ENCODE measurements at places on chromosomes 4 and X.
A peak's percentile ranks its signal among the peaks of the same experiment; 100 is the strongest.

- DNase-seq, result no peak
- no peaks in the 10 kb centered on the region for H3K36me3 ChIP-seq
- no peak overlapping the region for H3K27ac ChIP-seq
- no peaks in the 10 kb centered on the region for H3K27me3 ChIP-seq
Measured at GRCh38 chr4:89221167-89221867, 86.3 kb downstream of the GPRIN3 start.

DNA sequence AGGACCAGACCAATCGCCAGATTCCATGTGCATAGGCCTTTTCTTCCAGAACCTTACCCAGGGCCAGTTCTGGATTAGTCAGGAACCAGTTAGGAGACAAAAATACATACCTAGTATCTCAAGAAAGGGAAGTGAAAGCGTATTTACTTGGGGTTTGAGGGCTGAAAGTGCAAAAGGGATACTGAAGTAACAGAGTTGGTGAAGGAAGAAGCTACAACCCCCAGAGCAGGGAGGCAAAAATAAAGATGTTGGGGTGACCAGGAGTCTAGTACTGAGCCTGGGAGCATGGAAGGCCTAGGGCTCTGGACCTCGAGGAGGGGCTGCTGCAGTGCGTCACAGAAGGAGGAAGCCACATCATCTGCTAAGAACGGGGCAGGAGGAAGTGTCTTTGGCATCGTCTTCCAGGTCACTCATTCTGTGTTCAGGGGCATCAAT lies 38.3 kb downstream of the TKTL1 start:
- H3K36me3 ChIP-seq, result no peaks in the 10 kb centered on the region
- no peaks in the 10 kb centered on the region for H3K4me1 ChIP-seq
- no peaks in the 10 kb centered on the region for H3K27me3 ChIP-seq
- no peak overlapping the region for H3K4me3 ChIP-seq
- no peak for DNase-seq
- no peak overlapping the region for H3K27ac ChIP-seq

GRCh38 chr4:61877893-61878292 lies 677.8 kb downstream of the ADGRL3 start:
- H3K27ac ChIP-seq, result no peak overlapping the region
- H3K4me3 ChIP-seq, result no peak overlapping the region
- peaks cover 5% of the 10 kb centered on the region for H3K4me1 ChIP-seq
- H3K27me3 ChIP-seq, result no peaks in the 10 kb centered on the region

GRCh38 chrX:2715066-2715600 lies 24.0 kb downstream of the CD99 start:
- peak overlapping the region; percentile 36 for H3K27ac ChIP-seq
- H3K27me3 ChIP-seq, result no peaks in the 10 kb centered on the region
- DNase-seq, result no peak
- peaks cover 12% of the 10 kb centered on the region for H3K4me1 ChIP-seq
- no peak overlapping the region for H3K4me3 ChIP-seq

- H3K4me3 ChIP-seq, result no peak overlapping the region
- DNase-seq, result no peak
- no peaks in the 10 kb centered on the region for H3K27me3 ChIP-seq
- H3K4me1 ChIP-seq, result peaks cover 10% of the 10 kb centered on the region
- no peak overlapping the region for H3K27ac ChIP-seq
Measured at GRCh38 chr4:66750273-66750672, 795.0 kb downstream of the CENPC start.

DNA sequence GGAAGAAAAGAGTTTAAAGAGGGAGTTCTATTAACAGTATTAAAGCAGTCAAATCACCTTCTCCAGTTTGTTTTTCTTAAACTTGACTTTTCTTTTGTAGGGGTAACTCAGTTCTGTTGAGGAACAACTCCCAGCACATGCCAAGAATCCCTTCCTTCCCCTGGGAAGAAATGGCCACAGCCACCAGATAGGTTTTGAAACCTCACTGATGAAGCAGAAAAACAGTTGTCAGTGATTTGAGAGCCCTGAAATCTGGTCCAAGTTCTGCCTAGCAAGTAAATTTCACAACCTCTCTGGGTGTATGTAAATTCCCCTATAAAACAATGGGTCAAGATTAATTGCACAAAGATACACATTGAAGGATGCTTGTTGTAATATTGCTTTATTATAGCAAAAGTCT lies 167.1 kb downstream of the DHX15 start:
- H3K36me3 ChIP-seq, result no peaks in the 10 kb centered on the region
- no peak overlapping the region for H3K4me3 ChIP-seq
- no peak for DNase-seq
- peaks cover 16% of the 10 kb centered on the region for H3K27me3 ChIP-seq
- no peak overlapping the region for H3K27ac ChIP-seq
- peaks cover 34% of the 10 kb centered on the region for H3K4me1 ChIP-seq

GRCh38 chrX:3166670-3167455 lies 125.6 kb downstream of the ARSF start:
- no peak for DNase-seq
- H3K36me3 ChIP-seq, result no peaks in the 10 kb centered on the region
- H3K27me3 ChIP-seq, result no peaks in the 10 kb centered on the region
- no peak overlapping the region for H3K4me3 ChIP-seq
- no peak overlapping the region for H3K27ac ChIP-seq

- H3K36me3 ChIP-seq, result no peaks in the 10 kb centered on the region
- no peak overlapping the region for H3K4me3 ChIP-seq
- no peak overlapping the region for H3K27ac ChIP-seq
- no peak for DNase-seq
Measured at GRCh38 chrX:36978886-36979285, 29.3 kb upstream of the FAM47C start.

DNA sequence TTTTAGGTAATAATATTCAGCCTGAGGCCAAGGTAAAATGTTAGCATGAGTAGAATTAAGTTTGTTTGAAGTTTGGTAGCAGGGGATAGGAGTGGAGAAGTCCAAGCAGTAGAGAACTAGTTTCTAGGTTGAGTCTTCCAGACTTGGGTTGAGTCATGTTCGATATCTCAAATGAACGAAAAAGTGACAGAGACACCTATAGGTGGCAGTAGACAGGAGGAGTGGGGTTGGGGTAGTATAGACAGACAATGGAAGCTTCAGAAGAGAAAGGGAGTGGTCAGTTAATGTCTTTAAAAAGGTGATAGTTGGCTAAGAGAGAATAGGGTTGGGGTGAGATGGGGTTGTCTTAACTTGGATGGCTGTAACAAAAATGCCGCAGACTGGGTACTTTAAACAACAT lies 58.7 kb upstream of the EMCN start:
- no peaks in the 10 kb centered on the region for H3K36me3 ChIP-seq
- H3K27ac ChIP-seq, result no peak overlapping the region
- H3K4me1 ChIP-seq, result no peaks in the 10 kb centered on the region
- DNase-seq, result no peak
- H3K27me3 ChIP-seq, result no peaks in the 10 kb centered on the region

GRCh38 chr4:7747062-7747385 lies 192.6 kb downstream of the AFAP1 start:
- H3K4me3 ChIP-seq, result no peak overlapping the region
- H3K4me1 ChIP-seq, result no peaks in the 10 kb centered on the region
- no peak overlapping the region for H3K27ac ChIP-seq
- DNase-seq, result no peak
- peaks cover 5% of the 10 kb centered on the region for H3K27me3 ChIP-seq

DNA sequence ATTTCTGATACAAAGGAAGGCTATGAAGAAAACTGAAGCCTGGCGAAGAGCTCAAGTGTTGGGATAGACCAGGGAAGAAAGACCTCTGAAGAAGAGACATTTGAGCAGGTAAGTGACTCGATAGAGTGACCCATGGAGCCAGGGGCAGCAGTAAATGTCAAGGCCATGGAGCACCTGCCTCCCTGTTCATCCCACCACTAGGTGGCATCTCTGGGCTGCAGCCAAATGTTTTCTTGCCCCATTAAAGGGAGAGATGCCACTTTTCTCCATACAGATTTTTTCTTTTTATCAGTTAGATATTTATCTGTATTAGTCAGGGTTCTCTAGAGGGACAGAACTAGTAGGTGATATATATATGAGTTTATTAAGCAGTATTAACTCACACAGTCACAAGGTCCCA lies 4.9 kb upstream of the ZNF81 start:
- H3K27me3 ChIP-seq, result no peaks in the 10 kb centered on the region
- peak; percentile 65 for DNase-seq
- no peak overlapping the region for H3K27ac ChIP-seq
- no peak overlapping the region for H3K4me3 ChIP-seq
- H3K36me3 ChIP-seq, result no peaks in the 10 kb centered on the region

GRCh38 chr4:22055954-22056353 lies 107.4 kb upstream of the KCNIP4 start:
- no peak overlapping the region for H3K4me3 ChIP-seq
- no peak for DNase-seq
- H3K4me1 ChIP-seq, result no peaks in the 10 kb centered on the region
- no peak overlapping the region for H3K27ac ChIP-seq
- H3K27me3 ChIP-seq, result no peaks in the 10 kb centered on the region

DNA sequence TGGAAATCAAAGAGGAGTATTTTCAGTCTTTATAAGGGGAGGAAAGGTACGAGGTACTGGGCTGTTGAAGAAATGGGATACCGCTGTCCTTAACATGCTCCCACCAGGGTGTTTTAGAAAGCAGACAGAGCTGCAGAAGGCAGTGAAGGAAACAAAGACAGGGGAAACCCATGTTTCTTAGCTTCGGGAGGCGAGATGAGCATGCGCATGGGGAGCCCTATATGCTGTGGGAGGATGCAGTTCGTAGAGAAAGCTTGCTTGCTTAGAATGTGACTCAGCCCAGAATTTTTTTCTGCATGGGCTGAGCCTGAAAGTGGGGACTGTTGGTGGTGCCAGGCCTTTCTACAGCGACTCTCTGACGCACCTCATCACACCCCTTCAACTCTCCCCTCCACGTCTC lies 28.8 kb upstream of the SCOC start:
- no peaks in the 10 kb centered on the region for H3K36me3 ChIP-seq
- no peak for DNase-seq
- H3K27ac ChIP-seq, result no peak overlapping the region
- H3K4me1 ChIP-seq, result peaks cover 39% of the 10 kb centered on the region

GRCh38 chr4:27524224-27524623 lies 663.6 kb downstream of the STIM2 start:
- H3K36me3 ChIP-seq, result no peaks in the 10 kb centered on the region
- no peak overlapping the region for H3K4me3 ChIP-seq
- DNase-seq, result no peak
- no peaks in the 10 kb centered on the region for H3K27me3 ChIP-seq
- H3K4me1 ChIP-seq, result peaks cover 7% of the 10 kb centered on the region

DNA sequence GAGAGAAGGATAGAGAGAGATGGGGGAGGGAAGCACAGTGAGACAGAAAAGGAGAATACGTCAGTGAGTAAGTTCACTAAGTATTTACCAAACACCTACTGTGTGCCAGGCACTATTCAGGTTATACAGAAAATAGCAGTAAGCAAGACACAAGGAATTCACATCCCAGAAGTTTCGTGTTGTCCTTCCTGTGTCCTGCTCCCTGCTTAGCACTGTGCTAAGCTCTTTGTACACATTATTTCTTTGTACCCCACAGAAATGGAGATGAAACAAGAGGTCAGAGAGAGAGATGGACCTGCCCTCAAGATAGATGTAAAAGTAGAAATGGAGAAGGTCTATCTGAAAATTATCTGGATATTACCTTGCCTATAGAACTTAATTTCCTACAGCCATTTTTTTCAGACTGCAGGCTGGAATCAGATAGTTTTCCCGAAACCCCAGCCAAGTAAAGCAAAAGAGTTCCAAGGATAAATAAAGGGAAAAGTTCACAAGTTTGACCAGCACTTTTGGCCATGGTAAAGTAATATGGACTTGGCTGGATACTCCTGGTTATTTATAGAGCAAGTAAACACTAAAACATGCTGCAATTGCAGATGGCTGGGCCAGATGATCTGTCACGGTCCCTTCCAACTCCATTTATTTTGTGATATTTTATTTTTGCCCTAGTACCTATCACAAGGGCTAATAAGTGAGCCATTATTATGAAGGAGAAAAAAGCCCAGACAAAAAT lies 353.7 kb upstream of the SLC7A11 start:
- no peaks in the 10 kb centered on the region for H3K27me3 ChIP-seq
- DNase-seq, result no peak
- no peak overlapping the region for H3K27ac ChIP-seq
- H3K4me1 ChIP-seq, result peaks cover 13% of the 10 kb centered on the region

DNA sequence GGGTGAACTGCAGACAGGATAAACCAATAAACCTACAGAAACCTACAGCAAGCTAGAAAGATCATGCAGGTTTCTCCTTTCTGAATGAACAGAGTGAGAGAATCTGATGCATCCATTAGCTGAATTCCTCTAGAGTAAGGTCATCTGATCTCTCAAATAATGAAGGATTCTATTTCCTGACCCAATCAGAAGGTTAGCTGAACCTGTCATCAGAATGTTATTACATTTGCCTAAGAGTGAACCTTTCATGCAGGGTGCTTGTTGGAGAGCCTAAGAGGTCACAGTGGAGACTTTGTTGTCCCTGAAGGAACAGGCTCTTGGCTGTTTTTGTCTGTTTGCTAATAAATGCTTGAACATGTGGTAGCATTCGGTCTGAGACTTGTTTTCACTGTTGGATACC lies 24.0 kb downstream of the MEPE start:
- no peak overlapping the region for H3K4me3 ChIP-seq
- H3K27ac ChIP-seq, result no peak overlapping the region
- H3K36me3 ChIP-seq, result peaks cover 2% of the 10 kb centered on the region

- H3K4me1 ChIP-seq, result peaks cover 4% of the 10 kb centered on the region
- no peak overlapping the region for H3K4me3 ChIP-seq
- H3K27me3 ChIP-seq, result no peaks in the 10 kb centered on the region
Measured at GRCh38 chrX:119042996-119043395, 29.8 kb upstream of the CT47C1 start.

DNA sequence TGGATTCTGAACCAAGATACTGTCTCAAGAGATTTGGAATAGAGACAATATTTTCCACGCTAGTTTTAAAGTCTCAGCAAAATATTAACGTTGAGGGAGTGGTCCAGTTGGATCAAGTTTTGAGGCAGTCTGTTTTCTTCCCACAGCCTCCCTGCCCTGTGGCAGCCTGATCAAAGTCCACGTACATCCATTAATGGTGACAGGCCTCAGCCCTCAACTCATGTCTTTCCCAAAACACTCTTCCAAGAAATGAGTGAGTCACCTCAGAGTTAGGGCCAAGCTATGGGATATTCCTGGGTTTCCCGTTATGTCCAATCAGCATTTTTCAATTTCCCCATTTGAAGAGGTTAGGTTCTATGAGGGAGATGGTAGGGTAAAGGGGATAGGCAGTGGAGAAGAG lies 28.5 kb downstream of the EGFL6 start:
- H3K36me3 ChIP-seq, result no peaks in the 10 kb centered on the region
- H3K27ac ChIP-seq, result no peak overlapping the region
- H3K4me3 ChIP-seq, result no peak overlapping the region
- no peaks in the 10 kb centered on the region for H3K27me3 ChIP-seq
- DNase-seq, result no peak

DNA sequence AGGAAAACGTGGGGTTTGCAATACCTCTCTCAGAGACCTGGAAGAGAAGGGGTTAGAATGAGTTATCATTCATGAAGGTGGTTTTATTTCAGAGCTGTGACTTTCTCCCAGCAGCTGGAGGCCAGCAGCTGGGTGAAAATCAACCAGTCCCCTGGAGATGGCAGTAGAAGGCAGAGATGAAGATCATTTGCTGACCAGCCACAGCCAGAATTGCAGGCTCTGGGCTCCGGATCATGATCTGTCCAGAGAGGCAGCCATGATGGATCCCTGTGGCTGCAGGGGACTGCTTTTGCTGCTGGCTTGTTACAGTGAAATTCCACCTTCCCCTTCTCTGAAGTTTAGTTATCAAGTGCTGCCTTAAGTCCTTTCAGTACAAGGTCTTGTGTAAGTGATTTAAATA lies 46.9 kb upstream of the TAB3 start:
- H3K27me3 ChIP-seq, result no peaks in the 10 kb centered on the region
- no peaks in the 10 kb centered on the region for H3K36me3 ChIP-seq
- no peak overlapping the region for H3K4me3 ChIP-seq
- peak; percentile 20 for DNase-seq
- H3K4me1 ChIP-seq, result no peaks in the 10 kb centered on the region

GRCh38 chr4:145808021-145808650 lies 128.2 kb downstream of the C4orf51 start:
- H3K27ac ChIP-seq, result peak overlapping the region; percentile 50
- H3K4me3 ChIP-seq, result no peak overlapping the region
- peaks cover 60% of the 10 kb centered on the region for H3K36me3 ChIP-seq
- H3K4me1 ChIP-seq, result peaks cover 36% of the 10 kb centered on the region
- DNase-seq, result no peak

All from WTC11 (cell line).